ENCODE measurements at places on chromosomes 16 and 17. TPM values are rescaled to one million over a fixed set of nuclear protein-coding genes. Genes with fewer than 3 reads are reported as not detected.
A peak's percentile ranks its signal among the peaks of the same experiment; 100 is the strongest.

- no peak for DNase-seq
Observed at GRCh38 chr17:56737421-56738161, 96.1 kb downstream of the C17orf67 start.

DNA sequence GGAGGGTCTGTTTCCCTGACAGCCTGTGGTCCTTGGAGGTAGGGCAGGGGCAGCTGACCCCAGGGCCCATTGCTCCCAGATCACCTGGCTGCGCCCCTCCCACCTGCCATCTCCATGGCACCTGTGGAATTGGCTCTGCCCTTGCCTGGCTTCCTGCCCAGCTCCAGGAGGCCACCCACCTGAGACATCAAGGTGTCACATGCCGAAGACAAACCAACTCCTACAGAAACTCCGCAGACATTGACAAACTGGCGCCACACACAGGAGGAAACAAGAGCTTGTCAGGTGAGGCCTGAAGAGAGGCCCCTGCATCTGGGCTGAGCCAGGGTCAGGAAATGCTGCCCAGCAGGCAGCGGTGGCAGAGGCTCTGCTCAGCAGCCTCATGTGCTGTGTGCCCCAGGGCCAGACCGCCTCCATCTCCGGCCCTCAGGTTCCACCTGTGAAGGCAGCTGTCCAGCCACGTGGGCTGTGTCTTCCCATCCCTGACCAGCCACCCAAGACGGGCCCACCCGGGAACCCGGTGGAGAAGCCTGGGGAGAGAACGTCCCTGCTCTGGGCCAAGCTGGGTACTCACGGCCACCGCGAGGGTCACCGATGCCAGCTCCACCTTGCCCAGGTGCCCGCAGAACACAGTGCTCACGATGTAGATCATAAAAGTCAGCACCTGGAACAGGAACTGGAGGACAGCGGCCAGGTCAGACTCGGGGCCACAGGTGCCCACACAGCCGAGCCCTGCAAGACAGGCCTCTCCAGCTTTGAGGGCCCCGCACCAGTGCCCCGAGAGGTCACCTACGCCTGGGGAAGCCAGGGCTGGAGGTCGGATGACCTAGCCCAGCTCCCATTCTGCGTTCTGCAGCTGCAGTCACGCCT, 1.6 kb downstream of the SLC47A2 start:
- no peak for DNase-seq

DNA sequence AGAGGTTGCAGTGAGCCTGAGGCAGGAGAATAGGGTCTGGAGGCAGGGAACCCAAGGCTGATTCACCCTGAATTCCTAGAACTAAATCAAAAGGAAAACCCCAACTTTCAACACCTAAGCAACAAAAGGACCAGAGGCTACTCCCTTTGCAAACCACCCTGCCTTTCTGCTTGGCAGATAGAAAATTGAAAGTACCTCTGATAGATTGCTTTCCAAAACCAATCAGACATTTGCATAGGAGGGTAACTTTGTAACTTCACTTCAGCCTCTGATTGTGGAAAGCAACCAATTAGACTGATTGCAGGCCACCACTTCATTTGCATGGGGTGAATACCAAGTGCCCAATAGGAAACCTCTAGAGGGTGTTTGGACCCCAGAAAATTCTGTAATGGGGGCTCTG, 10.9 kb upstream of the TMEM98 start:
- no peak for DNase-seq

- no peak for DNase-seq
Observed at GRCh38 chr17:41962111-41962510, 4.5 kb upstream of the CNP start.

DNA sequence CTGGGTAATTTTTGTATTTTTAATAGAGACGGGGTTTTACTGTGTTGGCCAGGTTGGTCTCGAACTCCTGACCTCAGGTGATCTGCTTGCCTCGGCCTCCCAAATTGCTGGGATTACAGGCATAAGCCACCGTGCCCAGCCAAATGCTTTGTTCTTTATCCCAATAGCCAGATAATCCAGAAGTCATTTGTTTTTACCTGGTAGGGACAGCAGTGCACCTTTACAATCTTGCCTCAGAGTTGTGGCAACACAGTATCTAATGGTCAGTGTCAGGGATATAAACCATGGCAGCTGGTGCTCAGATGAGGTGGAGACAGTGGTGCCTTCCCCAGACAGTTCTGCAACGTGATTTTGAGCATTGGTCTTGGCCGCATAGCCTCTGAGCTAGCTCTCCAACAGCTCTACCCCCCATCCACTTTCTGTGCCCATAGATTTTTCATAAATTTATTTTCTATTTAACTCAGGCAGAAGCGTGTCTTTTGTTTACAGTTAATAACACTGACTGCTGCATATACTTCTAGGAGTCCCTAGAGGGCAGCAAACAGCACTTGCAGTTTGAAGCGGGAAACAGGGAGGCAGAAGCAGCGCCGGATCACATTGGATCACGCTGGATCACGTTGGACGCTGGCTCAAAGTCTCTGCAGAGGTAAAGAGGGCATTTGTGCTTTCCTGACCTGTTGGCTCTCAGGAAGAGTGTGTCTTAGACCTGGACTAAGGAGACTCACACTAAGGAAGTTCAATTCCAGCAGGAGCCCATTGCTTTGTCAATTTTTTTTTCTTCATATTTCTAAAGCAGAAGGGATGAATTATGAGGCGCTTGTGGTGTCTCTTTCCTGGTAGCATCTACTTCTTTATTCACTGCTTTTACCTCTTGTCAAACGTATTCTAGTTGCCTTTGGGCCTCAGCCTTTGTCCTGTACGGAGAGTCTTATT, 5.1 kb upstream of the GGT6 start:
- peak; percentile 80 for DNase-seq

RAMP2 gene
- total RNA-seq: 0.27 TPM

CDRT15L2 gene
- not detected for total RNA-seq

Measured in fibroblast of the aortic adventitia (primary cell).